Uterus (tissue), 4 donors: ENCODE measurements at places on chromosomes 3 and 15. TPM values are rescaled to one million over a fixed set of nuclear protein-coding genes. Genes with fewer than 3 reads are reported as not detected.

GRCh38 chr3:195253923-195254432, 17.0 kb downstream of the XXYLT1 start:
- no peaks in the 10 kb centered on the region for H3K36me3 ChIP-seq
- no peak overlapping the region for H3K4me3 ChIP-seq
- peaks cover 13% of the 10 kb centered on the region for H3K4me1 ChIP-seq
- H3K27me3 ChIP-seq = no peaks in the 10 kb centered on the region
- no peak for DNase-seq

DNA sequence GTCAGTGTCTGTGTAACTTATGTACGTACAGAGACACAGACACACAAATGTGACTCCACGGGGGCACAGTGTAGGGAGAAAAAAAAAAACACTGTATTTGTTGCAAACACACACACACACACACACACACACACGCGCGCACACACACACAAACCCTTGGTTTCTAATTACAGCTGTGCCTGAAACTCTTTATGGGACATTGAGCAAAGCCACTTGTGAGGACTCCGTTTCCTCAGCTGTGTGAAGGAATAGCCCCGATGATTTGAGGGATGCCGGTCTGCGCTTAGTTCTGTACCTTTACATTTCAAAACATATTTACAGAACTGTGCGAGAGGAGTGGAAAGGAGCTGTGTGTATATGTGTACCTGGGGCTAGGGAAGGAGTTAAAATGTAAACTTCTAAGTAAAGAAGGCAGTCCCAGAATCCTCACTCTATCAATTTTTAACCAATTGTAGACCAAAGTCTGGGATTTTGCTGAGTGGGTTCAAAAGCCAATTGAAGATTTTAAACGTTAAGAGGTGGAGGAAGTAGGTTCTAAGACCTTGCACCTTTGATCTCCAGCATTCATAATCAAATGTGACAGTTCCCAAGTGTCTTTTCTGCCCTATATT, 5.3 kb upstream of the BCL6 start:
- H3K36me3 ChIP-seq = no peaks in the 10 kb centered on the region
- DNase-seq = no peak
- H3K27me3 ChIP-seq = no peaks in the 10 kb centered on the region
- H3K27ac ChIP-seq = no peak overlapping the region
- H3K4me3 ChIP-seq = peak overlapping the region; percentile 15

GRCh38 chr15:31285772-31286261, 40.8 kb upstream of the KLF13 start:
- no peak for DNase-seq
- H3K27me3 ChIP-seq = no peaks in the 10 kb centered on the region
- H3K36me3 ChIP-seq = no peaks in the 10 kb centered on the region
- H3K27ac ChIP-seq = no peak overlapping the region

GRCh38 chr15:77630956-77631744, 1.6 kb downstream of the LINGO1 start:
- H3K4me3 ChIP-seq = no peak overlapping the region
- no peak overlapping the region for H3K27ac ChIP-seq

GRCh38 chr3:142850395-142851023, 38.4 kb downstream of the PCOLCE2 start:
- H3K4me1 ChIP-seq = no peaks in the 10 kb centered on the region
- DNase-seq = no peak
- no peaks in the 10 kb centered on the region for H3K36me3 ChIP-seq

GRCh38 chr3:78809966-78810365, 957.8 kb downstream of the ROBO1 start:
- H3K27ac ChIP-seq = no peak overlapping the region
- no peak overlapping the region for H3K4me3 ChIP-seq
- no peaks in the 10 kb centered on the region for H3K27me3 ChIP-seq
- DNase-seq = no peak
- H3K36me3 ChIP-seq = no peaks in the 10 kb centered on the region

GLDN gene
- total RNA-seq = 11.8 TPM

- H3K4me1 ChIP-seq = no peaks in the 10 kb centered on the region
- H3K27me3 ChIP-seq = no peaks in the 10 kb centered on the region
- DNase-seq = no peak
- no peak overlapping the region for H3K4me3 ChIP-seq
- H3K36me3 ChIP-seq = no peaks in the 10 kb centered on the region
Observed at GRCh38 chr15:91283155-91283554, 183.1 kb downstream of the SV2B start.

GRCh38 chr15:77017091-77017660, 22.2 kb downstream of the PSTPIP1 start:
- H3K27ac ChIP-seq = no peak overlapping the region
- DNase-seq = no peak
- H3K36me3 ChIP-seq = no peaks in the 10 kb centered on the region
- H3K27me3 ChIP-seq = no peaks in the 10 kb centered on the region
